GM12892 (cell line): ENCODE measurements at places on chromosomes 4 and X.

DNA sequence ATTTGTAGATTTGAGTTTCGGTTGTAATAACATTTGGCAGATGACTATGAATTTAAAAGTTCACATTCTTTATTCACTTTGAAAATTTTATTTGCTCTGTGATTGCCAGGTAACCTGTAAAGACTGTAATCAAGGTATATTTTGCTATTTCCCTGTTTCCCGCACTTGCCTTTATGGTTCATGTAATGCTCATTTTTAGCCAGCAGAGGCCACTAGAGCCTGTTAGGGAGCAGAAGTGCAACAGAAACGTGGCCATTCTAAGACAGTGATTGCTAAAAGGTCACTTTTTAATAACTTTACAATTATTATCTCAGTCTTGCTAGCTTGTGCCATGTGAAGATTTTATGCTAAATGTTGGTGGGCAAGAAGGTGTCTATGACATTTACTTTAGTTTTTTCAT is 12.4 kb downstream of the YIPF6 start:
- no peak for DNase-seq

- DNase-seq: peak; percentile 7
Observed at GRCh38 chrX:51802917-51803688, 59.9 kb downstream of the GSPT2 start.

- DNase-seq: no peak
Observed at GRCh38 chrX:112784692-112785091, 55.9 kb downstream of the AMOT start.

GRCh38 chr4:188941524-188942119 is 802.4 kb downstream of the TRIML1 start:
- no peak for DNase-seq

DNA sequence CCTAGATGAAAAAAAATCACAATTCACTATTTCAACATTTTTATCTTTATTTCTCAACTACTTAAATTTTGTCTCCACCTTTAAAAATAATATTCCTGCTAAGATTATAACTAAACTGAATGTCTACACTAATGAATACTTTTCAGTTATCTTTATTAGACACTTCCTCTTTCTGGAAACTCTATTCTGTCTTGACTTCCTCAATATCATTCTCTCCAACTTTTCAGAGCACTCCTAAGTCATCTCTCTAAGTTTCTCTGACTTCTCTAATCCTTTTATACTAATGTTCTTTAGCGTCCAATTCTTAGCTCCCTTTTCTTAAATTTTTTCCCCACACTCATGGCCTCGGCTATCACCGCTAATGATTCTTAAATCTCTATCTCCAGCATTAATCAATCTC is 374.2 kb downstream of the FBXO8 start:
- no peak for DNase-seq

DNA sequence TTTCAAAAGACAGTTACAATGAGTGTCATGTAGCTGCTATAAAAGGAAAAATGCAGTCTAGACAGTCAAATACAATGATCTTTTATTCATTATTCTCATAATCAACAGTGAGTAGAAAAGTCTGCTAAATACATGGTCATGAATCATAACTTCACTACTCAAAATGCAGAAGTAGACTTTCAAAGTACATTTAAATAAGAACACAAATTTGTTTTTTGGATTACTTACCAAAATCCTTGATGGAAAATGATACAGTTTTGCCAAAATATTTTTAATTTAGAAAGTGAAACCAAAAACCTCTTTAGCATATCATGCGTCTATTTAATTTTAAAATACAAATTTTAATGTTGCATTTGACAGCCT is 4.9 kb downstream of the ACSL4 start:
- no peak for DNase-seq

GRCh38 chrX:64205735-64206501 is 410 bp upstream of the AMER1 start:
- peak; percentile 81 for DNase-seq

DNA sequence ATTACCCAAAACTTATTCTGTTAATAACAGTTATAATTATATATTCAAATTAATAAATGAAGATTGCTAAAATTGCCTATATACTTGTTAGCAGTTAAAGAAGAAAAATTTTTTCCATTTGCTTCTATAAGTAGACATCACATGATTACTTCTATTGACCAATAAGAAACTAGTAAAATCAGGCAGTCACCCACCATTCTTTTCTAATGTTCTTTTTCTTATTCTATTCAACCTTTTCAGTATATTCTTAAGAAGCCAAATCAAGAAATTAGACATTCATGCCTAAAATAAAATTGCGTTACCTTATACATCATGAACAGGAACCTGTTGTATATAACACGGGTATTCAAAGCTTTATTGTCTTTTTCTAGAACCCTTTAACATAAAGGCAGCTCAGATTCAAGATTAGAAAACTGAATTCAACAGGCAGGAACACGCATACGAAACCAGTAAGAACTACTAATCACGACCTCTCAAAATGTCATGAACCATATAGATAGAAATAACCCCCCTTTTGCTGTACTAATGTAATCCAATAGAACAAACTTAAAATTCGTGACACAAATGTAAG is 568.1 kb upstream of the DIPK2B start:
- DNase-seq: no peak

DNA sequence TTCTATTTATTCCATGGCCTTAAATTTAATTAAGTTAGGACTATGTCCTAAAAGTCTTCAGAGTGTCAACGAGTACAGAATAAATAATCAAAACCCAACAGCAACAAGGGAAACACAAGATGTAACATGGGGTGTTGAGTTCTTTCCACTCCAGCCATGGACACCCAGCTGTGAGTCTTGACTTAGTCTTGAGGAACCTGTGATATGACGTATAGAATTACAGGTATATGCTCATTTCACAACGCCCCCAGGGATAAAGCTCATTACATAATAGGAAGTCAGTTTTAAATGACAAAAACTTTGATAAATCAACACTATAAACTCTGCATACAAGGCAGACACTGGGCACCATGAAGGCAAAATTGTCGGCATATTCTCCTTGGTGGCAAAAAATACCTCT is 200.0 kb upstream of the CASK start:
- DNase-seq: no peak

- no peak for DNase-seq
Observed at GRCh38 chr4:109315818-109316217, 13.4 kb upstream of the COL25A1 start.

GRCh38 chr4:187124331-187124730 is 400.7 kb upstream of the FAT1 start:
- no peak for DNase-seq

DNA sequence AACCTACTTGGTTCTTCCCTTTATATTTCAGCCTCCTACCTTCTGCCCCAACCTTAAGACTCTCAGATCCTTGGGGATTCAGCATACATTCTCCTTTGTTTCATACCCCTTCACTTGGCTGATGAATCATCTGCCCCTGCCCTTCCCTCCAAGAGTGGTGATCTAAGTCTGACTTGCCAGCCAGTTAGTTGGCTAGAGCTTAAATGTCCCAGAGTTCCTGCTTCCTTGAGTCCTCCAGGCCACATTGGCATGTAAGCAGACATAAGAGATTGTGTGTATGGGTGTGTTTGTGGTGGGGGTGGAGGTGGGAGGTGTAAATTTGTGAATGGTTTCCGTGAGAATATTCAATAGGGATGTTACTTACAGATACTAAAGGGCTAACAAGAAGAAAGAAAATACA is 3.7 kb upstream of the TEX13D start:
- no peak for DNase-seq

DNA sequence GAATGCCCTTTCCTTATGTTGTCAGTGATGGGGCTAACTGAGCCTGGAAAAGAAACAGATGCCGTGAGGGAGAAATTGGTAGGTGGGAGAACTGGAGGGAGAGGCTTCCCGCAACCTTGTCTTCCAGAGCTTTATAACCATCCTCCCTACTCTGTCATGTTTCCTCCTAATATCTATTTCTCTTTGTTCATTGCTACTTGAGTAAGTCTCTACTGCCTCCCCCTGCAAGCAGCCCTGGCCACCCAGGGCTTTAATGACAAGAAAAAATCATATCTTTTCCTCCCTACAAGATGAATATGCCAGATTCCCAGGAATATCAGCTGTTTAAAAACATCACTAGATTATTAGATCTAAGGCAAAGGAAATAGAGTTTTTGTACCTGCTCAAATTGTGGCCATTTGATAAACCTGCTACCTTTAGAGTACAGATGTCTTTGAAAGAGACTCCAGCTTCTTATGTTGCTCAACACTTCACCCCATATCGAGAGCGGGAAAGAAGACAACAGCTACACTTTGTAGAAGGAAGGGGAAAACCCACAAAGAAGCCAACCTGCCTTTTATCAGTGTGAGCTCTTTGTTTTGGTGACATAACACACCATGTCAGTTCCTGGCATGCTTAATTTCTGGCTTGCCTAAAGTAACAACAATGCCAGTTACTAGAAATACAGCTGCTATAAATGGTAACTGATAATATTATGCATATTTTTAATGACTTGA is 186.6 kb upstream of the LEF1 start:
- DNase-seq: no peak

- DNase-seq: no peak
Observed at GRCh38 chrX:11386001-11386523, 92.8 kb downstream of the AMELX start.

GRCh38 chrX:30627818-30628652 is 25.2 kb upstream of the GK start:
- DNase-seq: no peak

DNA sequence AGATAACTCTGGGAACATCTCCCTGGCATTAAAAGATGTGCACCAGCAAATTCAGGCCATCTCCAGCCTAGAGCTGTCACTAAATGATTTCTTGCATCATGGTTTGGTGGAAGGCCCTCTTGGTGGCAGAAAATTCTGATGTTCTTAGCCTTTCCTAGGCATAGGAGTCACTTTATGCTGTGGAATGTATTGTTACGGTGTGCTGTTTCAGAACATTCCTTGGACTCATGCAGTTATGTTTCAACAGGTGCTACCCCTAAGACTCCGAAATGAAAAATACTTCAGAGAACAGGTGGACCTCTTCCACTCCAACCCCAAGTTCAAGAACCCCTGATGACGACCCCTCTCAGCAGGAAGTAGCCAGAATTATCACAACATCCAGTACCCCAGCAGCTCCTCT is 20.3 kb upstream of the PAPSS1 start:
- DNase-seq: no peak

- no peak for DNase-seq
Observed at GRCh38 chrX:131764216-131764615, 220.3 kb downstream of the OR13H1 start.

GRCh38 chr4:184792950-184793555 is 32.7 kb downstream of the ACSL1 start:
- no peak for DNase-seq

DNA sequence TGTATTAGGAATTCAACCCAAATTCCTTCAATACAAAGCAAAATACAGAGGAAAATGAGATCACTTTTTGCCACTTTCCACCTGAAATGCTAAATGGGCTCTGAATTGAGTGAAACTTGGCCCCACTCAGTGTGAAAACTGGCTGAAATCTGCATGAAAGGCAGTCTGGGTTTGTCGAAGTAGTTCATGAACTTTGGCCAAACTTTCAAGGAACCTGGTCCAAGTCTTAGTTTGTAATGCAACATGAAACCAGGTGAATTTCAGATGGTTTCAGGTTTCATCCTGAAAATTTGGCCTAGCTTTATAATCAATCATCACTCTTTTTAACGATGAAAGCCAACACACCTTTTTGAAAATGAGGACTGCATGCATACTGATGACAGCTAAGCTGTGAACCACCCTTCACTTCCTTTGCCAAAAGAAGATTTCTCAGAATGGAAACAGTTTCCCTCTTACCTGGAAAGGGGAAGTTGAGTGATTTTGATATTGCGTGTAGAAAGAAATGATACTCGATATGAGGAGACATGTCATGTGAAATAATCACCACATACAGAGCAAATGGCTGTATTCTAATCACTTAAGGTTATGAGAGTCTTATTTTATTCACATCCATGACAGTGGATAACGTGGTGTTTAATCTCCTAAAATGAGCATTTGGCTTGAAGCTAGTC is 209.9 kb upstream of the ETNPPL start:
- DNase-seq: no peak

- DNase-seq: no peak
Observed at GRCh38 chr4:116361790-116362189, 723.6 kb downstream of the TRAM1L1 start.

GRCh38 chr4:132383571-132384199 is 765.4 kb upstream of the PCDH10 start:
- DNase-seq: no peak

GRCh38 chr4:104860238-104861123 is 286.2 kb upstream of the TET2 start:
- DNase-seq: peak; percentile 13

DNA sequence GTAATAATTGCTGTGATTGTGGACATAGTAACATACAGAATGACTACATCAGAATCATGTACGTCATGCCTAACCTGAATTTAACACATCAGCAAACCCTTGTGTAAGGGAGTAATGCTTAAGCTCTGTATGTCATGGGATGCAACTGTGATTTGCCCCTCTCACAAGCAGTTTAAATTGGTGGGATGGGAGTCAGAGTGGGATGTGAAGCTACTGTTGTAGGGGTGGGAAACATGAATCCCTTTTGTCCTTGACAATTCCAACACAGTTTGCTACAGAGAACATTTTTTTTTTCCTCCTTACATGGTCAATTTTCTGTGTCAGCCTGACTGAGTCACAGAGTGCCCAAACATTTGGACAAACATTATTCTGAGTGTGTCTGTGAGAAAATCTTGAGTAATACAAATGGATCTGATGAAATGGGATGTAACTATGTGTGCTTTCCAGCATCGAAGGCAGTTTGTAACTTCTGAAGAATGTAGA is 392.8 kb downstream of the GPM6A start:
- no peak for DNase-seq

DNA sequence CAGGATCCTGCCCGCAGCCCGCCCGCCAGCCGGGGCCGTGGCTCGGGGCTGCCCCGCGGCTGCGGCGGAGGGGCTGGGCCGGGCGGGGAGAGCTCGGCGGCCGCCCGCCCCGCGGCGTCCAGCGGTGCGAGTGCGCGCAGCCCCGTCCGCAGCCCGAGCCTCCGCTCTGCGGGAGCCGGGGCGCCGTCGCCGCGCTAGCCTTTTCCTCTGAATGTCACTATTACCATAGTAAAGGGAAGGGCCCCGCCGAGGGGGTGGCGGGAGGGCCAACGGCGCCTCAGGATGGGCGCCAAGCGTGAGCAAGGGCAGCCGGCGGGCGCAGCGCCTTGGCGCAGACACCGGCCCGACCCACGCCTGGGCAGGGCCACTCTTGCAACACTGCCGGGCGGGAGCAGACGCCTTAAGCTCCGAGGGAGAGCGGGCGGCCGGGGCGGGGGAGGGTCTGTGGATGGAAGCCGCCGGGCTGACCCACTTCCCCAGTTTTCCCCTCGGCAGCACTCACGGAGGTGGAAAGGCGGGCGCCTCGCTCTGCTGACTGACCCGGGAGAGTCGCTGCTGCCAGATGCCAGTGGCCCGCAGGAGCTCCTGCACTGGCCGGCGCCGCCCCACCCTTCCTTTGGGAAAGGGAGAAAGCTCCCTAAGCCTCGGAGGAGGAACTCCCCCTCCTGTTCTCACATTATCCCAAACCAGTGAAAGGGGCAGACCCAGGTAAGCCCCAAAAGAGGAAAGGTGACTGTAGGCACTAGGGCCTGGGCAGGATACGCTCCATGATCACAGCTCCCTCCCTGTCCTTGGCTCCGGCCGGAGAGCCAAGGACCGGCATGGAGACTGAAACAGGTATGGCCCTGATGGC is 329.4 kb downstream of the HNRNPD start:
- no peak for DNase-seq

GRCh38 chrX:68672581-68673318 is 25.3 kb downstream of the STARD8 start:
- DNase-seq: no peak
